Activated T-cell treated with anti-CD3 and anti-CD28 coated beads for 1 hour (primary cell): ENCODE measurements at places on chromosomes 1 and 21.

GRCh38 chr21:32977216-32977615 lies 48.5 kb upstream of the OLIG2 start:
- DNase-seq, result no peak

GRCh38 chr1:8987881-8988617 lies 38.2 kb downstream of the SLC2A7 start:
- peak; percentile 66 for DNase-seq

- DNase-seq, result no peak
These were observed 31.0 kb downstream of the IL12RB2 start for GRCh38 chr1:67338642-67339041.

- DNase-seq, result no peak
These were observed 102.7 kb downstream of the KCND3 start for GRCh38 chr1:111886741-111887140.

DNA sequence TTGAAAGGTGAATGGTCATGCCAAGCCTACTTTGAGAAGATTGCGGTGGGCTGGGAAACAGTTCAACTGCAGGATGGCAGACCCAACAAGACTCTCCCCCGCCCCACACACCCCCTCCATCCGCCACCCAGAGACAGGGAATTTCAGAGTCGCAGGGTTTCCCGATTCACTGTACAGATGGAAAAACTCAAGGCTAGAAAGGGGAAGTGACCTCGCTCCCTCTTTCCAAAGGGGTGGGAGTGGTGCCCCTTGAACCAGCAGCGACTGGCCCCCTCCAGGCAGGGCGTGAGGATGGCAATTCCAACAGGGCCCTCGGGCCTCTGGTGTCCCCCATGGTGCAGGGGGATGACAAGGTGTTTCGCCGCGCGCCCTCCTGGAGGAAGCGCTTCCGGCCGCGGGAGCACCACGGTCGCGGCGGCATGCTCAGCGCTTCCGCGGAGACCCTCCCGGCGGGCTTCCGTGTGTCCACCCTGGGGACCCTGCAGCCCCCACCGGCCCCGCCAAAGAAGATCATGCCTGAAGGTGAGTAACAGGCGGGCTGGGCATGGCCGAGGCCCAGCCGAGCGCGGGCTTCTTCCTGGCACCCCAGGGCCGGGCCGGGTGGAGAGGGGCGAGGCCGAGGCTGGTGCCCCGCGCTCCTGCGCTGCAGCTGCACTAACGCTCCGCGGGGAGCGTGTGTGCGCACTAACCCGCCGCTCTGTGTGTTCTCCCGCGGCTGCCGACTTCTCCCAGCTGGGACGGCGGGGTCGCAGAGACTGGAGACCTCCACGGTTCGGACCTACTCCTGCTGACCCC lies 10.4 kb downstream of the MYOG start:
- no peak for DNase-seq

- no peak for DNase-seq
These were observed 536.3 kb downstream of the KIF26B start for GRCh38 chr1:245690946-245691541.

DNA sequence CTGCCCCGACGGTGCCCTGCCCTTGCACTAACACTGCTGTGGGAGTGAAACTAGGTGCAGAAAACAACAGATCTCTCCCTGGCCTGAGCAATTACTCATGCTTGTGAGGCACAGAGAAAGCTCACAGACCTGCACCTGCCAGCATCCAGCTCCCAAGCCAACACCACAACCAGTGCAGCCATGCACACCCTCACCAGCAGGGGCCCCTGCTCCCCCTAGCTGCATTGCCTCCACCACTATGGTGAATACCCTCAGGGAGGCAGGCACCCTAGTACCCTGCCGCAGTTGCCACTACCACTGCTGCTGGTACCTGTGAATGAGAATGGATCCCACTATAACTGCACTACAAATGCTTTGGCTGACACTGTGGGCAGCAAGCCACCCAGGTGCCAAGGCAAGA lies 7.1 kb upstream of the DIRAS3 start:
- no peak for DNase-seq

DNA sequence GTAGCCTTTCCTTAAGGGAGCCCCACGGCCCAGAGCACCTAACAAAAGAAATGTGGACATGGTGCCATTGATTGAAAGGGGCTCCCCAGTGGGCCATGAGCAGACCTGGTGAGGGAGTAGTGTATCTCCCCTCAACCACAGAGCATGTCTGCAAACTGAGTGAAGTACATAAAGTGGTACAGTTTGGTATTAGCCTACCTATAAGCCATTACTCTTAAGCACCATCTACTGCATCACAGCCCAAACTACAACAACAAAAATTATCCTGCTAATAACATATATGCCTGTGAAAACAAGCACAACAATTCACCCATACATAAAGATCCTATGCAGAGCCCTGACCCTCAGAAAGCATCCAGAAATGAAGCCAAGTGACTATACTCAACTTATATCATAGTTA lies 407.8 kb downstream of the PTPRC start:
- DNase-seq, result no peak

- DNase-seq, result no peak
These were observed 123.1 kb upstream of the ZBTB40 start for GRCh38 chr1:22328331-22329147.

- no peak for DNase-seq
These were observed 105.2 kb downstream of the SUSD4 start for GRCh38 chr1:223258751-223259198.

DNA sequence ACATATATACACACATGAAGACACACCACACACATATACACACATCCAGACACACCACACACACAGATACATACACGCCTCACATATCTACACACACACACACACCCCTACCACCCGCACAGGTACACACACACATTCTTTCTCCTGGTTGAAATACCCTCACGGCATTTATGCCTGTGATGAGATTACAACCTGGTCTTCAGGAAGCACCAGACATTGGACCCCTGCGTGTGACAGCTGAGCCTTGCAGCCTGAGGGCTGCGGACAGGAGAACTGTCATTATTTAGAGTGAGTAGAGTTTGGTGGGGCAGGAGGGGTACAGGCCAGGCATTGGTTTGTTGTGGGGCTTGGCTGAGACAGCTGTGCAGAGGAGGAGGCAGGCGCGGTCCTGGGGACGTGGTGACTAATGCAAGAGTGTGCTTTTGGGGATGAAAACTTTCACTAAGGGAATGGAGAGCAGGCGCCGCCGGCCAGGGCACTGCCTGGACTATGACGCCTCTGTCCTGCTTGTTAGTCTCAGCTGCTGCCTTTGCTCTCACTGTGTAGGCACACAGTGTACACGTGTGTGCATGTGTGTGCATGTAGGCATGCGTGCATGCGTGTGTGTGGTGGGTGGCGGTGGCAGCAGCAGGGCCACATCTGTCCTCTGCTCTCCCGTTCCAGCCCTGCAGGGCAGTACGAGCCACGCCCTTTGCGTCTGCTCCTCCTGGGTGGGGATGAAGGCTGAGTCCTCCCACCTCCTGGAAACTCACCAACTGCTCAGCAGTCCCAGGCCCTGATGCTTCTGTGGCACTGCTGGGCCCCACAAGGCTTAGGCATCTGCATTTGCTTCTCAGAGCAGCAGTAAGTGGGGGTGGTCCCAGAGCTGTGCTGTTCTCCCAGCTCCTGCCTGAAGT lies 57.6 kb downstream of the SPSB1 start:
- DNase-seq, result no peak

- DNase-seq, result no peak
These were observed 154.4 kb downstream of the PTPRU start for GRCh38 chr1:29390491-29391361.

DNA sequence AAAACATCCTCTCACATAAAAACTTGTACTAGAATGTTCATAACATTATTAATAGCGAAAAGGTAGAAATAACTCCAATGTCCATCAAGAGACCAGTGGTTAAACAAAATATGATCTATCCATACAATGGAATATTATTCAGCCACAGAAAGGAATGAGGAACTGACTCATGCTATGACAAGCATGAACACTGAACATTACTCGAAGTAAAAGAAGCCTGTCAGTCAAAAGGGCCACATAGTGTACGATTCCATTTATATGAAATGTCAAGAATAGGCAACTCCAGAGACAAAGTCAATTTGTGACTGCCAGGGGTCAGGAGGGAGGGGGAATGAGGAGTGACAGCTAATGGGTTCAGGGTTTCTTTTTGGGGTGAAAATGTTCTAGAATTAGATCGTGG lies 2.3 kb downstream of the VPS26C start:
- no peak for DNase-seq

DNA sequence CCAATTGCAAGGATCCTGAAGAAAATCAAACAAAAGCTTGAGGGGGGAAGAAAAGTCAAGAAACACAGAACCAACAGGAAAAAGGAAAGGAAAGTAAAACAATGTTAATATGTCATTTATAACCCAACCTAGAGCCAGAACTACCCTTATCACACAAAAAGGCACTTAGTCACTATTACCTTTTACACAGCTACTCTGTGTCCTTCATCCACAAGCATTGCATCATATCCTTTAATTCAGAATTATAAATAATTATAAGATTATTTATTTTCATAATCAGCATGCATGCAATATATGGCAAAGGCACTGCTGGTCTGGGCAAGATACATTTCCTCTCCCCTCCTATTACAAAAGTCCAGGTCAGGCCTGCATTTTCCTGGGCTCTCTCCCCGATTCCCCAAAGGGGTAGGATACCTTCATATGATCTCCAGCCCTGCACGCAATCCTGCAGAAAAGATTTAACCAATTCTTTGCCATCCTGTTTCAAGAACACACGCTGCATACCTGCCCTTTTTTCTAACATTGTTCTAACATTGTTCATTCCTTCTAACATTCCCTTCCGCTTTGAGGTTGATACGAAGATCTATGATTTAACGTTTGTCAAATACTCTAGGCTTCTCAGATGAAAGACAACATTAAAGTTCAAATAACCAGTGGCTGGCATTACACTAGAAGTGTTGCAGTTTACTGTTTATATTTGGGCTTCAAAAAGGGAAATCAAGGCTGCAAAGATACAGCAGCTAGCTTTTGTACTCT lies 4.3 kb downstream of the PTPN14 start:
- no peak for DNase-seq

DNA sequence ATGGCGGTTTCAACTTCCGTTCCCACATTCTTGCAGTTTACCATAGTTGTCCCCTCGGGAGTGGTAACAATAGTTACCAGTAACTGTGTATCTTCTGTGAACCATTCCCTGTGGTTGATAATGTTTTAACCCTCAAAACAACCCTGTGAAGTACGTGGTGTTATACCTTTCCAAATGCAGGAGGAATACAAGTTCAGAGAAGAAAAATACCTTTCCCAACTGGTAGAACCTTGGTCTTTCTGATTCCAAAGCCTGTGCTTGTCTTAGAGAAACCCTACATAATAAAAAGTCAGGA lies 789 bp downstream of the BTF3L4 start:
- no peak for DNase-seq

GRCh38 chr1:205220421-205220820 lies 7.3 kb upstream of the TMCC2 start:
- no peak for DNase-seq

DNA sequence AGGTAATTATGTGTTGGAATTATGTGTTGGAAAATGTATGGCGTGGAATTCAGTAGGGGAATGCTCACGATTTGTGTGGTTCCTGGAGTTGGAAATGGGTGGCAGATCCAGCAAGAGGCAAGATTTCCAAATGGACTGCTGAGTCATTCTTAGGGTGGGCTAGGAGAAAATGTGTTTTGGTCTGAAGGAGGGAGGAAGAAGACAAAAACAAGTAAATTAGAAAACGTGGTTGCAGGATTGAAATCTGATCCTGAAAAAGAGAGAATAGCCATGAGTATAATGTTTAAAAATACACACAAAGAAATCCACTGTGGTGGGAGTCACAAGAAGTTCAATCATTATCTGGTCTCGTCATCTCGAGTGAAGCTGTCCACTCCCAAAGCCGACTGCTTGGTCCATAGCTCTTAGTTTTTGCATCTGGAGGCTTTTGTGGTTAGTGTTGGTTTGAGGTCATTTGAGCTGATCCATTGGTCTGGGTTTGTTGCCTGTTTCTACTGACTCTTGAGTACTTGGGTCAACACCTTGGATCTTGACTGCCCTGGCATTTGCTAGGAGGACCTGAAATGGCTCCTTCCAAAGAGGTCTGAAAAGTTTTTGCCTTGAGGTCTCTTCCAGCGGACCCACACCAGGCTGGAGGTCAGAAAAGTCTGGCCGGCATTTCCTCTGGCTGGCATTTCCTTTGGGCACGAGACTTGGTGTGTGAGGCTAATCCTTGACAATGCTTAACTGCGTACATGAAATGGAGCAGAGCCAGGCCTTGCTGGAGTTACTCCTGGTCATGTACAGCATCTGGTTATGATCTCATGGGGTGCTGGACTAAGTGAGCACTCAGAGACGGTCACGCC lies 9.2 kb downstream of the MX2 start:
- no peak for DNase-seq

- no peak for DNase-seq
These were observed at the start of gene SH3BGR for GRCh38 chr21:39451332-39452206. Gene SH3BGR (plus strand): TSS chr21:39451970. CDS start chr21:39452097, 127 bp downstream.

DNA sequence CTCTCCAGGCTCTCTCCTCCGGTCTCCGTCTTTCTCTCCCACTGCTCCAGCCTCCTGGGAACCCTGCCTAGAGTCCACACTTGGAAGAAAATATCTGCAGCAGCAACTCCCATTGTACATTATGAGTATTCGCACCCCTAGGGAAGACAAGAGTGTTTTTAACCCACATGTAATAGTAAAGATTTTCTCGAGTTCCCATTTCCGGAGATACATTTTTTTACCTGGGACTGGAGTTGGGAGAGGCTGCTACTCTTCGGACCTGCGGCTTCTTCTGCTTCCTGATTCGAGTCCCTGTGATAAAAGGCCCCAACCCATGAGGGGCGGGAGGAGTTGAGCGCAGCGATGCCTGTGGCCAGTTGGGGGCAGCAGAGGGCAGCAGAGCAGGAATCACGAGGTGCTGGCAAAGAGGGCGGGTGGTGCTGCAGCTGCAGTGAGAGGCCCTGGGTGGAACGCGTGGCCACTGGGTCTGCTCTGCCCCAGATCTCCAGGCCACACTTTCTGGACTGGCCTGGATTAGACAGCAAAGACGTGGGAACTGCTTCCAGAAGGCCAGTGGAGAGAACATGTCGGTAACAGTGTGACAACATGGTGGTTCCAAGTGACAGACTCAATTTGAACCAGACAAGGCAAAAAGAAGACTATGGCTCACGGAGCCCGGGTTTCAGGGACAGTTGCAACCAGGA lies 221.0 kb upstream of the CSF3R start:
- DNase-seq, result peak; percentile 13

GRCh38 chr1:17563494-17564281 lies 24.2 kb downstream of the ARHGEF10L start:
- no peak for DNase-seq

DNA sequence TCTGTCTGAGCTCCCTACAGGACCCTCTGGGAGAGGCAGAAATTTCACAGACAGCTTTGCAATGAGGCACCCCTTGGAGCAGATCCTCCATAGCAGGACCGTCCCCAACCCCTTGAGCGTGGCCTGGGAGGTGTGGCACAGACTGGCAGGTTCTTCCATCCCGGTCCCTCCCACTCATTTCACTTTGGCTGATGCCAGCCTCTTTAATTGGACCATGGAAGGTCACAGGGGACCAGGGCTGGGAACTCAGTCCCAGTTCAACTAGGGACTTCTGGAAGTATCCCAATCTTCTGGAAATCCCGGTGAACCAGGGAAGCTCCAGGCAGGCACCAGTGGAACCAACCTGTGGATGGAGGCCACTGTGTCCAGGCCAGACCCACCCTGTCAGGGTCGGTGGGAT lies 83.7 kb downstream of the SPSB1 start:
- DNase-seq, result no peak
